ENCODE measurements at places on chromosomes 2 and 18.

DNA sequence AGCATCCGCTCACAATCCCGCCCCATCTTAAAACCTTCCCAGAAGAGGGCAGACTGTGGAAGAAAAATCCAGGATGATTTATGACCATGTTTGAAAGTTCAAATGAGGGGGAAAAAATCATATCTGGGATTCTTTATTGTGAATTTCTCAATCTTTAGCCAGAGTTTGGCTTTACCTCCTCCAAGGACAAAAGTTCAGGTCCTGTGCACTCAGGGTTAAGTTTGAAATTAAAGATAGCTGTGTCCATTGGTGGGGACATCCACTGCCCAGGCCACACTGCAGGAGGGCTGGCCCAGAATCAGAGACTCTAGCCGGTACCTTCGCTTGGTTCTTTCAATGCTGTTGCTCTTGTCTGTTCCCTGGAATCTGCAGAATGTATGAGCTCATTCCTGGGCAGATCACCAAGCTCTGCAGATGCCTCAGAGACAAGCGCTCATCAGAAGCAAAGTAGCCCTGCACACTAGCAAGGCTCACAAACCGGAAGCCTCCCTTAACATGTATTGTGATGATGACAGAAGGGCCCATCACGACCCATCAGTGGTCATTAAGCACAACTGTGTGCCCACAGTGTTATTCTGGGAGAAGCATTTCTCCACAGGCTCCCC, 375.3 kb upstream of the KLHL29 start:
- no peak for DNase-seq

DNA sequence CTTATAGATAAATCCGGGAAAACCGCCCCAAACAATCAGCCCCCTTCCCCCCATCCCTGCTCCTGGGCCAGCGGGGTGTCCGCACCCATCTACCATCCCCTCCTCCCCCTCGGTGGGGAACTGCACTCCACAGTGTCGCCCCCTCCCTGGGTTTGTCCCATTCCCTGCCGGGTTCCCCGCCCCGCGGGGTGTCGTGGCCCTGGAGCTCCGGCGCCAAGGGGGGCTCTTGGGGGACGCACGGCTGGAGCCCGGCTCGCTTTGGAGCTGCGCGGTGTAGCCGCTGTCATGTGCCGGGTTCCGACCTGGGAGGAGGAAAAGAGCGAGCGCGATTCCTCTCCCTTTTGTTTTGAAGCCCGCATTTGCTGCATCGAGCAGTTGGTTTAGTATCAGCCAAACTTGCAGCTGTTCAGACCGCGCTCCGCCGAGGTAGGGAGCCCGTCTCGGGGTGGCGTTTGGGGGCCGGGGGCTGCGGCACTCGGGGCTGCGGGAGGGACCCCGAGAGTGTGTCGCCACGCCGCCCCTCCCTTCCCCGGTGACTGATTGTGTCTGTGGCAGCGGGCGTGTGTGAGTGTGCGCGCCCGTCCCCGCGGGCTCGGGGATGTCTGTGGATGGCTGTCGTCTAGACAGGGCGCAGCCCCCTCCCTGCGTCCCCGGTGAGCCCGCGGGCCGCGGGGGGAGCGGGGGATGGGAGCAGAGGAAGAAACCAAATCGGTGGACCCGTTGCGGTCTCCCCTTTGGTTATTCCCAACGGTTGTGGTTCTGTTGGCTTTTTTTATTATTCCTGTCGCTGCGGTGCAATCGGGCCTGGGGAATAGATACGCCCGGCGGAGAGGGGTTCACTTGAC, 797 bp downstream of the CTIF start:
- DNase-seq: peak; percentile 5

DNA sequence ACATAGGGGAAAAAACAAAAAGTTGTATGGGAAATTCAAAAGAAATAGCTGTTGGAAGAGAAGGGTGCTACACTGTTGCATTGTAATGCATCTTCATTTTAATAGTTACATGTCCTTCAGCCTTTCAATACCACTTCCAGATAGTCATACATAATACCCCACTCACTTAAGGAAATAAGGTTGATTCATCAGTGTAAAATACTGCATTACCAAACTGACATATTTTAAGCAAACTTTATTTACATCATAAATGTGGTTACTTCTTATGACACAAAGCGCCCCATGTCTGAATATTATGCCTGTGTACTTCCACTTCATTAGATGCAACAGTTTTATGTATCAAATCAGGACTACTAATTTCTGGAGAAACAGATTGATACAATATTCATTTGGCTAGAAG, 4.5 kb downstream of the RBMS1 start:
- no peak for DNase-seq

GRCh38 chr2:60555783-60556139, 2.3 kb upstream of the BCL11A start:
- no peak for DNase-seq

GRCh38 chr18:73414598-73414997, 546.8 kb upstream of the NETO1 start:
- no peak for DNase-seq

DNA sequence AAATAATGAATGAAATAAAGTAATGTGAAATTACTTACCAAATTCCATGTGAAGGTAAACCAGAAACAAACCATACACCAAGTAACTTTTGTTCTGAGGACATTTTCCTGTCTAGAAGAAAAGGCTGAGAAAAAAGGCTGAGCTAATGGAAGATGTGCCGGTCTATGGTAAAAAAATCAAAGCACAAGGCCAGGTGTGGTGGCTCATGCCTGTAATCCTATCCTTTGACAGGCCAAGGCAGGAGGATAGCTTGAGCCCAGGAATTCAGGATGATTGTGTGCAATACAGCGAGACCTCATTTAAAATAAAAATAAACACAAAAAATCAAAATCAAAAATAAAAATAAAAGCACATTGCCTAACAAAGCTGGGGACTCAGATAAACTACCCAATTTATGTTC, 6.7 kb downstream of the ORC4 start:
- no peak for DNase-seq

- DNase-seq: no peak
These were observed 167.5 kb downstream of the UPP2 start for GRCh38 chr2:158269143-158269542.

- no peak for DNase-seq
These were observed 56.6 kb upstream of the MAP2 start for GRCh38 chr2:209367075-209367747.

- no peak for DNase-seq
These were observed 218.3 kb upstream of the RND3 start for GRCh38 chr2:150705767-150706166.

DNA sequence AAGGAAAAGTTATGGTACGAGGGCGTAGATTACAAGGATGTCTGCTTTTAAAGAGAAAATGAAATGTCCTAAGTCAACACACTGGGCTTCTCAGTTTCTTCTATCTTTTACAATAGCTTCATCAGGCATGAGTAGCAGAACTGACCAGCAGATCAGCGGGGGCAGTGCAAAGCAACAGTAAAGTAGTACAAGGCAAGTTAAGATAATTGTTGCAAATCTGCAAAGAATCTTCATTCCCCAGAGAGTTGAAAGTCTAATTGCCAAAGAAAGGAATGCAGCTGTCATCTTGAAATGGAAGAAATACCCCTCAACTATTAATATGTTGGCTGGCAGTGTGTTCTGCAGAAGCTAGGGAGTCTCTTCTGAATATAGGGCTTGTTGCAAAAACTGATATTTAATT, 60.2 kb upstream of the SLC39A10 start:
- no peak for DNase-seq

DNA sequence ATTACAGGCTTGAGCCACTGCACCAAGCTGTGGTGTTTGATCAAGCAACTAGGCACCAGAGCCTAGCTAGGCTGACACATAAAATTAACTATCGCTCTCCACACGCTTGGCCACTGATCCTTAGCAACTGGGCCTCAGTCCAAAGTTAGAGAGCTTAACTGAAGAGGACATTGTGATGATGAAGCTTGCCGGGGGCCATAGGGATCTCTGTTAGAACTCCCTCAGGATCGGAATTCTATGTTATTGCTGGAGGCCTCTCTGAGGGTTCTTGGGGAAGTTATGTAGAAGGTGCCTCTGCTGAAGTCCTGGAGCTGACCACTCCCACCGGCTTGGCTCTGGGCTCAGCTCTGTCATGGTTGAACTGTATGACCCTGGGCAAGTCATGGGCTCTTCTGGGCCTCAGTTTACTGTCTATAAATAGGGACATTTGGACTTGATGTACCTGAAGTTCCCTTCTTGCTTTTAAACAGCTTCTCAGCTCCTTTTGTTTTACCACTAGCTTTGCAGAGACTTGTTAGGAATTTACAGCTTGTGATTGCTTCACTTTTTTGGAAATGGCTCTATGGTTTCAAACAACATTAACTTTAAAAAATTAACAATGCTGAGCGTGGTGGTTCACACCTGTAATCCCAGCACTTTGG, 44.1 kb downstream of the GATA6 start:
- no peak for DNase-seq

DNA sequence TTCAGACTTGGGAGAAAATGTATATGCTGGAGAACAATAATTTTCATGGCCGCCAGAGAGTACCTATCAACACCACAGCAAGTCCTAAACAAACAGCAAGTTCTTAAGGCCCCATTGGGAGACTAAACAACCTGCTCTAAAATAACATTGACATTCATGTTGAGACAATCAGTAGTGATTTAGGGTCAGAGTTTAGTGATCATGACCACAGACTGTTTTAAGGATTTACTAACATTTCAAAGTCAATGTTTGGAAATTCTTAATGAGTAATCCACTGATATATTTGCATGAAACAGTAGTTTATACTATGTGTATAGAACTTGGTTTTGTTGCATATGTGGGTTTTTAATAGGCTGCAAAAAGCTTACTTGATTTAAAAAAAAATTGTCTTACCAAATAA, 34.7 kb downstream of the RASGRP3 start:
- DNase-seq: no peak

DNA sequence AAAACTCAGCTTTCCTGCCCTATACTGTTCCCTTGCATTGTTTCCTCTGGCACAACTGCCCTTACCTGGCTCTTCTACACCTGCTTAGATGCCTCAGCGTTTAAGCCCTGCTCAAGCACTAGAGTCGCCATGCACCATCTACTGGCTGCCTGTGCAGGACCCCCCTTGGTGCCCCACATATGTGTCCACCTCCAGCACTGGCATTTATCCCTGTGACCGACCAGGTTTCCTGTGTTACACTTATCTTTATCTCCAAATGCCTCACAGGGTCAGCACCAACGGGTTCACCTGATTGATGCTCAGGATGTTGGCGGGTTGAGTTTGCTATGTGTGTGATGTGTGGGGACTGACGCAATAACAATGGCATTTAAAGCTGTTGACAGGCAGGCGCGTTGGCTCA, 177.5 kb downstream of the TMEM18 start:
- no peak for DNase-seq

Data from activated gamma-delta T cell treated with Interleukin-2 at 50 U/mL for 16 hours (primary cell).